ENCODE measurements at places on chromosomes 7 and 10. TPM values are rescaled to one million over a fixed set of nuclear protein-coding genes. Genes with fewer than 3 reads are reported as not detected.
A peak's percentile ranks its signal among the peaks of the same experiment; 100 is the strongest.

- DNase-seq, result peak; percentile 38
Observed at GRCh38 chr7:136953386-136953785, 84.9 kb downstream of the CHRM2 start.

GRCh38 chr10:33005322-33006301 lies 47.6 kb upstream of the ITGB1 start:
- DNase-seq, result peak; percentile 96

DNA sequence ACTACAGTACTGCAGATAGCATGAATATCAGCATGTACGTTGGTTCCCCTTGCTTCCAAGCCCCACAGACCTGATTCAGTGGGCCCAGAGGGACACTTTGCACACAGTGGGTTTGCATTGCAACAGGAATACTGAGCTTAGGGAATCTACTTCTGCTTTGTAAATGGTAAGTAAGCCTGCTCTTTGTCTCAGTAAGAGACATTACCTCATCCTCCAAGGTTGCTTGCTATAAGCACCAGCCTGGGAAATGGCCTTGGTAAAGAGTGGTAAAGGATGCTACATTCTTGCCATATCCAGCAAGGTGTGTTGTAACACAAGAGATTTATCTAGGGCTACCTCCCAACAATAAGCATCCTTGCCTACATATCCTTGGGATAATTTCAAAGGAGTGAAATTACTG lies 730.5 kb downstream of the INHBA start:
- no peak for DNase-seq

Gene ZNF735
- not detected for total RNA-seq

Gene CFTR
- not detected for total RNA-seq

DNA sequence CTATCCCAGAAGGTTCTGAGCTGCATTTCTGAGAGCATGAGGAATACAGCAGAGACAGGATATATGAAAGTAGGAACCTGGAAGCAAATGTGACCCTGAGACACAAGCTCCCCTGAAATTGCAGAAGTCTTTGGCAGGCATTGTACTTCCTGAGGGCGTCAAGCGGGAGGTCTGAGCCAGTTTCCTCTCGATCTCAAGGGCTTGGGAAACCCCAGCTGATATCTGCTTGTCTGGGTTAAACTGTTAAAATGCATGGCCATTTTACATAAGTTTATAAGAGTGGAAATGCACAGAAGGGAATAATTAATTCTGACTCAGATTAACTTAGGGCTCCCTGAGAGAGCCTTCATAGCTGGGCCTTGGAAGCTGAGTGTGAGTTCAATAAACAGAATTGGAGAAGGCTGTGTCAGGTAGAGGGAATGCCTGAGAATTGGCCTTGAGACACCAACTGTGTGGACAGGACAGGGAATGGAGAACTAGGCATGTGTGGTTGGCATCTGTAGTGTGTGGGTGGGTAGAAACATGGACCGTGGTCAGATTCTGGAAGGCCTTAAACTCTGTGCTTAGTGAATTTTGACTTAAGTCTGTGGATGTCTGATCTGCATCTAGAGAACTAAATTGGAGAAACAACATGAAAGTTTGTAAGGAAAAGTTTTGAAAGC lies 53.3 kb downstream of the WIPF3 start:
- DNase-seq, result no peak
